ENCODE measurements at places on chromosomes 7 and 10. TPM values are rescaled to one million over a fixed set of nuclear protein-coding genes. Genes with fewer than 3 reads are reported as not detected.

- no peak for DNase-seq
These were observed 35.5 kb downstream of the DLD start for GRCh38 chr7:107926481-107926880.

- DNase-seq, result no peak
These were observed 107.4 kb downstream of the SLIT1 start for GRCh38 chr10:97078261-97078937.

Gene CPED1
- 26.4 TPM for total RNA-seq

DNA sequence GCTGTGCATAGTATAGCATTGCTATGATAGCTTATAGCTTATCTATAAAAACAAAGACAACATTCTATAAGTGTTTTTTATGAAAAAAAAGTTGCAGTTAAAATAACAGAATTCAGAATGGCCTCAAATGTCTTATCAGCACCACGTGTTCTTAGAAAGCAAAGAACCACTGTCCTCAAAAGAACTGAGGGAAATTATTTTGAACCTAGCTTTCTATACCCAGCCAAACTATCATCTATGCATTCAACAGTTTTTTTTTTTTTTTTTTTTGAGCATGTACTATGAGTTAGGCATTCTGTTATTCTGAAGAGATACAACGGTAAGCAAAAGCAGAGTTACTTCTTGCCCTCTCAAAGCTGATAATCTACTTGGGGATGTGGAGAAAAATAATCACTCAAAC, 247.8 kb downstream of the CREB5 start:
- DNase-seq, result no peak

DNA sequence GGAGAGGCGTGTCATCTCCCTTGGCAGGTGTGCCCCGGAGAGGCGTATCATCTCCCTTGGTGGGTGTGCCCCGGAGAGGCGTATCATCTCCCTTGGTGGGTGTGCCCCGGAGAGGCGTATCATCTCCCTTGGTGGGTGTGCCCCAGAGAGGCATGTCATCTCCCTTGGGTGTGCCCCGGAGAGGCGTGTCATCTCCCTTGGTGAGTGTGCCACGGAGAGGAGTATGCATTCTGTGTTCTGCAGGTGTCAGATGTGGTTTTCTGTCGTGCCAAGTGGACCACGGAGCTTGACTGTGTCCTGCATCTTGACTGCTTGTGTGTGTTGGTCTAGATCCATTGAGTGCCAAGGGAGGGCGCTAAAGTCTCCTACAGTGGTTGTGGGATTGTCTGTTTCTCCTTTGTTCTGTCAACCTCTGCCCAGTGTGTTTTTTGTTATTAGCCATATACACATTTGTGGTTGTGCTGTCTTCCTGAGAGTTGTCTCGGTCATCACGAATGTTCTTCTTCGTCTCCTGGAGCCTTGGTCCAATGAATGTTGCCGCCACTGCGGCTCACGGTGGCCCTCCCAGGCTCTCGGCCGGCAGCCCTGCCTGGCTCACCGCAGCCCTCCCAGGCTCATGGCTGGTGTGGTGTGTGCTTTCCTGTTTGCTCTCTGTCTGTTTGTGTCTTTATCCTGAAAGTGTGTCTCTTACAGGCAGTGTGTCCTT, 96.8 kb downstream of the INPP5A start:
- DNase-seq, result no peak

Gene GRM3
- not detected for total RNA-seq

DNA sequence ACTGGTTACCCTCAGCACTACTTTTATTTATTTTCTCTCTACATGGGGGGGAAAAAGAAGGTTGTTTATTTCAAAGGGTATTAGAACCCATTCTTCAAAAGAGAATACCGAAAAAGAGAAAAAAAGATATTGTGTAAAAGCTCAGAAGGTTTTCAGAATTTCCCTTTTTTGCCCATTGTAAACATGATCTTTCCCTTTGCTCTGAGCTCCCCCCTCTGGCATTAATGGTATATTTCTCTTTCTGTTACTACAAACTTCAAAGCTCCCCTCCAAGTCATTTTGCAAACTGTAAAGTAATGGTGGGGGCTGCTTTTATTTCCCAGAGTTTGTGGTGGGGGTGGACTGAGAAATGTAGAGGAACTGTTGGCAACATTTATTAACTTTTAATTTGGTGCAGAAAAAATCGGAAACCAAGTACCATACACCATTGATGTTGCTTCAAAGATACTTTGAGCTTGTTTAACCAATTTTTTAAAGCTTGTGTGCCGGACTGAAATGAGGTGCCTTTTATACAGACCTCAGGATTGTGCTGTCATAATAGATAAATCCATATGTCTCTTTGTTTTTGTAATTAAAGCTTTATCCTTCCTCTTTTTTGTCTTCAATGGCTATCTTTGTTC, 181.5 kb downstream of the EXOC4 start:
- no peak for DNase-seq

- no peak for DNase-seq
These were observed 639.7 kb upstream of the AUTS2 start for GRCh38 chr7:68958571-68958970.

DNA sequence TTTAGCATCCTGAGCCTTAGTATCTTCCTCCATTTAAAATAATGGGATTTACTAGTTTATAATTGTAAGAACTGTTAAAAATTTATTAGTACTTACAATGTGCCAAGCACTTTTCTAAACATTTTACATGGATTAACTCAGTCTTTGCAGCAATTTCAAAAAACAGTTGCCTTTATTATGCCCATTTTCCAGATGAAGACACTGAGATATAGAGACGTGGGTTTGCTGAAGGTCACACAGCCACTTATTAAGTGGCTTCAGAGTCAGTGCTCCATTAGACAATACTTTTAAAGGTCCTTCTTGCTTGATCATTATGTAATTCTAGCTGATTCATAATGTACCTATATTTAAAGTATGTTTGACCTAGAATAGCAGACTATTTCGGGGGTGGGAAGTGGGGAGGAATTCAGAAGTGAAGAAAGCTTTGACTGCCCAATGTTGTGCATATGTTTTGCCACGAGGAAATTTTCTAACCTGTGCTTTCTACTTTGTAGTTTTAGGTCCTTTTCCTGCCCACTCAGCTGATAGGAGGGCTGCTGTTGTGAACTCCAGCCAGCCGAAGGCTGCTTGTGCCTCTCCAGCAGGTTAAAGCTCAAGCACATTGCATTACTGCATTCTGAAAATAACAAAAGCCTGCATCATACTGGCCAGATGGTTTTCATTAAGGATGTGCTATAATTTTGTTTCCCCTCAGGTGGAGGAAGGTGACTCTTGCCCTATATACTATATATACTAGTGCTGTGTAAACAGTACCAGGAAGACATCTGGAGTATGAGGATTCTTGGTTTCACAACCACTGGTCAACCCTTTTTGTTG, 4.3 kb downstream of the PLEKHA8 start:
- no peak for DNase-seq

DNA sequence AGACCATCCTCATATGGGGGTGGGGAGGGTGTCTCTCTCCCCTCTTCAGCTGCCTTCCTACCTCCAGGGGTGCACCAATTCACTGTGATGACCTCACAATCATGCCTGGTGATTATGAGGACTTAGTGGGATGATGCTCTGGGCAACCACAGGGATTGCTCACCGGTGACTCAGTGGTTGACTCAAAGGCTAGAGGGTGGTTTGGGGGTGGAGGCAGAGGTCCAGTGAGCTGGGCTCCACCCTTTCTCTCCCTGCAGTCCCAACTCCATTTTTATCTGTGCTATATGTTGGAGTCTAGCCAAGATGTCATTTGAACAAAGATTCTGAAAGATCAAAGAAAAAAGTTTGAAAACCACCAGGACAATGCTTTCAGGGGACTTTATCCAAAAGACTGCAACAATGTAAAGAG, 286.9 kb downstream of the KCNMA1 start:
- DNase-seq, result no peak

DNA sequence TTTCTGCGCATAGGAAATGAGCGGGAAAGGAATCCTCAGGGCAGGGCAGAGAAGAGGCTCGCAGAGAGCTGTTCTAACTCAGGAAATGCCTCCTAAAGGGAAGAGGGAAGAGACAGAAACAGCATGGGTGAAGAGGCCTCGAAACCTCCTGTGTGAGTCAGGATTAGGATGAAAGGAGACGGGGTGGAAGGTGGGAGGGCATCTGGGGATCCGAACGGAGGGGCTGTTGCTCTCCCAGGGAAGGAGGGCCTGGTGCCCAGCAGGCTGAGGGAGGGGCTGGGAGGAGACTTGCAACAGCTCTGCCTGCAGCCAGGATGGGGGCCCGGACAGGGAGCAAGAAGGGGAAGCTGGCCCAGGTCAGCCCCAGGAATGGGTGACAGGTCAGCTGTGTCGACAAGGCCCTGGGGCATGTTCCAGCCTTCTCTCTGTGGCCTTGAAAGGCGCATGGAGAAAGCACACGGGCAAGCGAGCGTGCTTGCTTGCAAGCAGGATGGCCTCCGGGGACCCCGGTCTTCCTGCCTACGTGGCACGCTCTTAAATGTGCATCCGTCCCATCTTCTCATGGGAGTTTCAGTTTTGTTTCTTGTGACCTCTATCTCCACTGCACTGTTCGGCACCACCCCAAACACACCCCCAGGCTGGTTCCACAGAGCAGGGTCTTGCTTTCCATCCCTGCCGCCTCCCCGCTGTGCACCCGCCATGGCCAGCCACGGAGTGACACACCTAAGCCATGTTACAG, 63.5 kb downstream of the HIPK2 start:
- DNase-seq, result no peak

DNA sequence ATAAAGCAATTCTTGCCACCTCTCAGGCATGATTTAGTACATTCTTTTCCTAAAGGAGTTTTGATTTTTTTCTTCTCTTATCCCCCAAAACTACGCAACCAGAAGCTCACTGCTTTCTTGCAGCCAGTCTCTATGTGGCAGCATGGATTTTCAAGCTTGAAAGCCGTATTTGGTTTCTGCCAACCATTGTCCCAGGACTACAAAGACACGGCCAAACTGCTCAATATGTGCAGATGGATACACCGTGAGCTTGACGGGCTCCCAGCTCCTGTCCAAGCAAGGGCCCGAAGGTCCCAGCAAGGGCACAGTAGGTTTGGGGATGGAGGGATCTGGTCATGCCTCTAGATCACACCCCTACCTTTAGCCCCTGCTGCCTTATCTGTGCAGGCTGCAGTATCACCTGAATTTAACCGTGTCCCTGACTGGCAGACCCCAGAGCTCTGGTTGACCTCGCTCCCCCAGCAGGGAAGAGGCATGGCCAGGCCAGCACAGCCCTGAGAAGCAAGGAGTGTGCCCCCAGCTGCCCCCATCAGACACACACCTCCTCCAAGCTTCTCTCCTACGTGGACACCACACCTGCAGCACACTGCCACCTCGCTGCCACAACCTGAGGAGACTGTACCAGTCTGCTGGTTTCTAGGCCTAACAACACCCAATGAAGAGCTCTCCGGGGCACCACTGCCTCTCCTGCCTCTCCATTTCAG, 86.8 kb downstream of the COBL start:
- DNase-seq, result no peak

- no peak for DNase-seq
These were observed 11.6 kb downstream of the DDX56 start for GRCh38 chr7:44561962-44562621.

Gene DNAJB9
- total RNA-seq, result 14.5 TPM

DNA sequence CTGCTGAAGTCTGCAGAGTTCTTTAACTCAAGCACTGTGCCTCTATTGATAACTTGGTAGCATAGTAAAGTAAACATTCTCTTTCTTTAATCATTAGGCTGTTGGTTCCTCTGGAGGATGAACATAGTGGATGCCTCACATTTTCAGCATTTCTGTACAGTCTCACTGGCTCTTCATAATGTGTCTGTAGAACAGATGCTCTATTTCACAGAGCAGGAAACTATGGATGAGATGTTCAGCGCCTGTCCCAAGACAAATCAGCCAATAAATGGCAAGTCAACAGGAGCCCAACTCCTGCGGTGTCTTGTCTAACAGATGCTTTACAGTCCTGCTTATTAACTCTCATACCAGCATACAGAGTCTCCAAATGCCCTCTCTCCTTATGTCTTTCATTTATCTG, 36.5 kb downstream of the NRBF2 start:
- no peak for DNase-seq

Measured in mesothelial cell of epicardium (in vitro differentiated cells).